ENCODE measurements at places on chromosomes 3 and 15.

DNA sequence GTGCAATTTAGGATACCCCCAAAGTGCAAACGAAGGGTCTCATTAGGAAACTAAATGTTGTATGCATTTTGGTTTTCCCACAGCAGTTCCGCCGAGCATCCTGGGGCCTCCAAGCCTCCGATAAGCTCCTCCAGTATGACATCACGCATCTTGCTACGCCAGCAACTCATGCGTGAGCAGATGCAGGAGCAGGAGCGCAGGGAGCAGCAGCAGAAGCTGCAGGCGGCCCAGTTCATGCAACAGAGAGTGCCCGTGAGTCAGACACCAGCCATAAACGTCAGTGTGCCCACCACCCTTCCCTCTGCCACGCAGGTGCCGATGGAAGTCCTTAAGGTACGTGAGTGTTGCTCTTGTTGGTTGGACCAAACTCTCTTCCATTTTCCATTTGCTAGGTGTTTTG, 120.5 kb upstream of the SAMMSON start:
- DNase-seq, result no peak

GRCh38 chr3:196193736-196194541, 17.3 kb downstream of the ZDHHC19 start:
- no peak for DNase-seq

GRCh38 chr15:66800584-66801235, 98.7 kb downstream of the SMAD6 start:
- DNase-seq, result no peak

- no peak for DNase-seq
Measured at GRCh38 chr15:68148039-68148438, 57.1 kb downstream of the CALML4 start.

- DNase-seq, result no peak
Measured at GRCh38 chr3:145698749-145699148, 462.2 kb downstream of the PLOD2 start.

- no peak for DNase-seq
Measured at GRCh38 chr15:79442911-79443310, 10.8 kb downstream of the MINAR1 start.

Measured in substantia nigra (tissue), 51 donors.